ENCODE measurements at places on chromosomes 6 and 20.

DNA sequence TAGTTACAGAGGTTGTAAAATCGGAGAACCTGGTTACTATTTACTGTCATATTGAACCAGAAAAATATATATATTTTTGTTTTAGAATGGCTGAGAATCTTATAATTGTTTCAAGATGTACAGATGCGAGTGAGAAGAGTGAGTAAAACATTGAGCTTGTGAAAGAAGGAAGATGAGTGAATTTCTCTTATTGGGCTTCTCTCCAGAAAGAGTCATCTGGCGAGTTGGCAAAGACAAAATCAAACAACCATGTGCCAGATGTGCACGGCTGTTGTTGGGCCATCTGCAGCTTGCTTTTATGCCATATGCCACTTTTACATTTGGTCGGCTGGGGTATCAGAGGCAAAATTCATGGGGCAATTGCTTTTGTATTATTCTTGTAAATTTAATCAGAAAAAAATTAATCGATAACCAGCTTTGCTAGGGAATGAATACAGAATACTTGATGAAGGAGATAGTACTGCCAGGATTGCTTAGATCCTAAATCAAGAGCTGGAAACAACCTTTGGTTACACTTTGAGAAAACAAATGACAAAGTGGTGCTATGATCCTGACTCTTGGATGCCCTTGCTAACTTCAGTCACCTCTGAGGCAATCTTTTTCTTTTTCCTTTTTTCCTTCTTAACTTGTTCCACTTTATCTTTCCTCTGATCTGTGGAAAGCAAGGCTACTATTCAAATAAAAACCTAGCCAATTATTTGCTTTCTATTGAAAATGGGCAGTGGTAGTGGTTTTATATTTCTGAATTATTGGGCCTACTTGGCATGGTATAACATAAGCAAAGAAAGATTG, 97.1 kb upstream of the GRIK2 start:
- no peak for DNase-seq

- no peak for DNase-seq
These were observed 125.1 kb downstream of the BFSP1 start for GRCh38 chr20:17406051-17406590.

GRCh38 chr6:126118936-126119335, 132.6 kb downstream of the TRMT11 start:
- no peak for DNase-seq

DNA sequence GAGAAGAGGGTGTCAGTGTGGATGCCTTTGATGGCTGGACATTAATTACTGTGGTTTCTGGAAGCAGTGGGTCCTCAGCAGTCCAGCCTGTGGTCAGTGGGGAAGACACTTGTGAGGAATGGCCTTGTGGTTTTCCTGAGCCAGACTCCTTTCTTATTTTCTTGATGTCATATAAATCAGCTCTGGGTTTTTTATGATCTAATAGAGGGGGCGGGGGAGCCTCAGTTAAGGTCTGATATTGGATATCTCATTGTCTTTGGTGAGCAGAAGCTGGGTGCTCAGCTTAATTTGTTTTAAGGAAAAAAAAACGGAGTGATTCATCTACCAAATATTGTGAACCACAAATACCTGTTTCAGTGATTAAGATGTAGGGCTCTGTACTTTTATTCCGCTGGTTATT, 62.1 kb downstream of the OTOR start:
- DNase-seq, result no peak

- no peak for DNase-seq
These were observed 152.2 kb downstream of the OPN5 start for GRCh38 chr6:47934023-47934422.

DNA sequence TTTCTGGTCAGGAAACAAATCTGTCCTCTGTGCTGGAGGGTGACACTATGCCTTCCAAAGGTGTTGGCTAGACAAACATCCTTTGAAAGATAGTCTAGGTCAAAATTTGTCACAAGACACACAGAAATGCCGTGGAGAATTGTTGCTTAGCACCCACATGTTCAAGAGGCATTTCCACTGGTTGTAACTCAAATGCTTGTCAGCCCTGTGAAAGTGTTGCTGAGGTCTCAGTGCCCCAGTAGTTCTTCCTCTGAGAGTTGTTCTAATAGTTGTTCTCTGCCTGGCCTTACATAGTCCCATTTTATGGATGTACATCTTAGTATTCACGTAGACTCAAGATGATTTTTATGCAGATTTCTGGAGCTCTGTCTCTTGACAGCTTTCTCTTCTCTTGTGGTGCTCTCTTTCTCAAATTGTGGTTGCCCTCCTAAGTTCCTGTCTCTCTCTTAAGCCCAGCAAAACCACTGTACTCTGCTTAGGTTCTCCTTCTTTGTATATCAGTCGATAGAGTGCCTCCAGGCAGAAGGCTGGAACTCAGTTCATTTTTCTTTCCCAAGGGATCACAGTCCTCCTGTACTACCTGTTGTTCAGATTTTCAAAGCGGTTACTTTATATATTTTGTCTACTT, 39.5 kb upstream of the REV3L start:
- DNase-seq, result no peak

DNA sequence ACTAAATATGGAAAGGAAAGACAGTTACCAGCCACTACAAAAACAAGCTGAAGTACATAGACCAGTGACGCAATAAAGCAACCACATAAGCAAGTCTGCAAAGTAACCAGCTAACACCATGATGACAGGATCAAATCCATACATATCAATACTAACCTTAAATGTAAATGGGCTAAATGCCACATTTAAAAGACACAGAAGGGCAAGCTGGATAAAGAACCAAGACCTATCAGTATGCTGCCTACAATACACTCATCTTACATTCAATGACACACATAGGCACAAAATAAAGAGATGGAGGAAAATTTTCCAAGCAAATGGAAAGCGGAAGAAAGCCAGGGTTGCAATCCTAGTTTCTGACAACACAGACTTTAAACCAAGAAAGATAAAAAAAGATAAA, 24.1 kb downstream of the HLA-C start:
- no peak for DNase-seq

Data from T-helper 9 cell (primary cell).